A549 treated with AZD2906 at 1 μM for 4 hours (cell line): ENCODE measurements at places on chromosomes 3 and 15. TPM values are rescaled to one million over a fixed set of nuclear protein-coding genes. Genes with fewer than 3 reads are reported as not detected.

Gene ZNF717
- total RNA-seq: 2.5 to 3.7 TPM (median 3.1 TPM) in 5 replicates

Gene CLDN11
- total RNA-seq: 0.07 to 0.15 TPM (median 0.12 TPM) in 5 replicates

Gene SATB1
- 0.07 to 0.14 TPM in 2 of 5 replicates, not detected in the others for total RNA-seq

Gene AGBL1
- total RNA-seq: not detected in 5 replicates

Gene C2CD4A
- 0.11 to 0.21 TPM (median 0.14 TPM) in 5 replicates for total RNA-seq

Gene PLSCR2
- total RNA-seq: 0.09 to 0.16 TPM in 2 of 5 replicates, not detected in the others

Gene ZDHHC23
- 2.9 to 3.6 TPM (median 3.1 TPM) in 5 replicates for total RNA-seq

Gene ZNF621
- 5.9 to 7.4 TPM (median 6.8 TPM) in 5 replicates for total RNA-seq

Gene BLM
- 12.1 to 13.6 TPM (median 12.9 TPM) in 5 replicates for total RNA-seq

Gene KBTBD12
- total RNA-seq: not detected in 5 replicates

Gene ROBO2
- not detected in 5 replicates for total RNA-seq

Gene GOLGA8S
- 0.11 to 0.17 TPM (median 0.14 TPM) in 5 replicates for total RNA-seq
